Right lung (tissue), 10 donors: ENCODE measurements at places on chromosomes 2 and 18. TPM values are rescaled to one million over a fixed set of nuclear protein-coding genes. Genes with fewer than 3 reads are reported as not detected.

Gene ZNF892
- polyA plus RNA-seq: 2.5 TPM

Gene ZBTB7C
- polyA plus RNA-seq: 3.5 TPM

Gene ALKAL2
- 12.6 TPM for polyA plus RNA-seq

Gene FAM110C
- 8.9 TPM for polyA plus RNA-seq

Gene CXCR1
- polyA plus RNA-seq: 0.04 TPM

GRCh38 chr2:80496775-80497174 lies 192.2 kb upstream of the LRRTM1 start:
- no peak for DNase-seq

- no peak for DNase-seq
These were observed 61.5 kb upstream of the DOCK10 start for GRCh38 chr2:225103737-225104141.

DNA sequence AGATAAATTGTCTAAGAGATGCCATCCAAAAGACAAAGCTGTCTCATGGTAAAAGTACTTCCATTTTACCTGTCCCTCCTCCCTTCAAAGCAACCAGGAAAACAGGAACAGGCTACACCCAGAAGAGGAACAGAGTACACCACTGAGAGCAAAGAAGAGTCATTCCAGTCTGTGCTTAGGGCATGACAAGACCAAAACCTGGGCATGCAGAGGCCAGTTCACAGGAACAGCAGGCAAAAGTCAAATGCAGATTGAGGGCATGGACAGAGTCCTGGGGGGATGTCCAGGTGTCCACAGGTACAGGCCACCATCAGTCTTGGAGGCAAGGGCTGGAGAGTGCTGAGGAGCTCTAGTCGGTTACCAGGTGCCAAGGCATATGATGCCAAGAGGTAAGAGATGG lies 23.7 kb downstream of the PLEK start:
- no peak for DNase-seq

- no peak for DNase-seq
These were observed 48.4 kb downstream of the MTX2 start for GRCh38 chr2:176317623-176318065.

DNA sequence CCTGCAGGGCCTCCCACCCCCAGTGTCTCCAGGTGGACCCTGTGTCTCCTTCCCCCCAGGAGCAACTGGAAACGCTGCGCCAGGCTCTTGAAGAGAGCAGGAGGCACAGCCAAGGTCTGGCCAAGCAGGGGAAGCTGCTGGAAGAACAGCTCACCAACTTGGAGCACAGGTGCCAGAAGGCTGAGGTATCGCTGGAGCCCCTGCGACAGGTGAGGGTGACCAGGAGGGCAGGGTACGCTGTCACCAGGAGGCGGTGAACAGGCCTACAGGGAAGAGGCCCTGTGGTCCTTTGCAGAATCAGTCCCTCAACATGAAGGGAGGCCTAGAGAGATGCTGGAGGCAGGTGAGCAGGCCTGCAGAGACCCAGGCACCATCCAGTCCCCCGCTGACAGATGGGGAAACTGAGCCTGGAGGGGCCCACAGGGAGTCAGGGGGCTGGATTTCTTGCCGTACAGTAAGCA lies 15.6 kb upstream of the SNED1 start:
- DNase-seq: no peak

GRCh38 chr2:111243295-111243694 lies 122.6 kb downstream of the BCL2L11 start:
- DNase-seq: no peak

DNA sequence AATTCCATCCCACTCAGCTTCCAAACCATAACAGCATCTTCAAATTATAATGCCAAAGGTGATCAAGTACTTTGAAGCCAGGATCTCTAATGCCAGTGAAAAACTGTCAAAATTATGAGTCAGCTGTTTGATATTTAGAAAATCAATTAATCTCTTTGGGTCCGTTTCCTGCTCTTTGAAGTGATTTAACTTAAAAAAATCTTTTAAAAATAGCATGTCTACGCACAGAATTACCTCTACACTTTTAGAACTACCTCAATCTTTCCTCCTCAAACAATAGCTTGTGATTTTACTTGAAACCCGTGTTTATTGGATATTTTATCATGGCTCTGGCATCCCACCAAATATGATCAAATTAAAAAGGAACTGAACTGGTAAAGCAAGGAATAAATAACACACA lies 31.3 kb upstream of the TANK start:
- DNase-seq: no peak

DNA sequence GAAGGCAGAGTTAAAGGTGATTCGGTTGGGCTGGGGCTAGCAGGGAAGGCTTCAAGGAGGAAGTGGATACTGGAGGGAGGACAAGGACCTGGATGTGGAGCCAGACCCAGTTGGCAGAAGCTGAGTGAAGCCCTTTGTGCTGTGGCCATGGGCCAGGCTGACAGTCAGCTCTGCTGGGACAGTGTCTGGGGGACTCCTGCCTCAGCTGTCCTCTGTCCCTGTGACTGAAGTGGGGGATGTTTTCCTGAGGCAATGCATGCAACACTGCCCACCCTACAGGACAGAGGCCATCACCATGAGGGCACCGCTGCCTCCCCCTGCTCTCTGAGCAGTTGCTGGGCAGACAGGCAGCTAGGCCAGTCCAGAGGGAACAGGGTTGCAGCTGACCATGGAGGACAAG lies 40.0 kb downstream of the ST8SIA5 start:
- DNase-seq: no peak
